ENCODE measurements at places on chromosomes 16 and 17.

GRCh38 chr17:8687737-8688466, 56.7 kb downstream of the CCDC42 start:
- no peak for DNase-seq

DNA sequence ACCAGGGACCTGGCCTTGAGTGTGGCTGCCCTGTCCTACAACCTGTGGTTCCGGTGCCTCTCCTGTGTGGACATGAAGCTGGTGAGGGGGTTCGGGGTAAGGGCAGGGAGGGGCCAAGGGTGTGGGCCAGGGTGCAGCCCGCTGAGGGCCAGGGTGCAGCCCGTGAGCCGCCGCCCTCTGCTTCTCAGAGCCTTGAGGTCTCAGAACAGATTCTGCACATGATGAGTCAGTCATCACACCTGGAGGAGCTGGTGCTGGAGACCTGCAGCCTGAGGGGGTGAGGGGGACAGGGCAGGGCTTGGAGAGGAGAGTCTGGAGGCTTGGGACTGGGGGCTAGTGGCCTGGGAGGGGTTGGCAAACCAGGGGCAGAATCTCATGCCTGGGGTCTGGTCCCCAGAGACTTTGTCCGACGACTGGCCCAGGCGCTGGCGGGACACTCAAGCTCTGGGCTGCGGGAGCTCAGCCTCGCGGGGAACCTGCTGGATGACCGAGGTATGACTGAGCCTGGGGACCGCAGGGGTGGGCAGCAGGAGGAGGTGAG, 2.2 kb downstream of the CARMIL2 start:
- DNase-seq = no peak

DNA sequence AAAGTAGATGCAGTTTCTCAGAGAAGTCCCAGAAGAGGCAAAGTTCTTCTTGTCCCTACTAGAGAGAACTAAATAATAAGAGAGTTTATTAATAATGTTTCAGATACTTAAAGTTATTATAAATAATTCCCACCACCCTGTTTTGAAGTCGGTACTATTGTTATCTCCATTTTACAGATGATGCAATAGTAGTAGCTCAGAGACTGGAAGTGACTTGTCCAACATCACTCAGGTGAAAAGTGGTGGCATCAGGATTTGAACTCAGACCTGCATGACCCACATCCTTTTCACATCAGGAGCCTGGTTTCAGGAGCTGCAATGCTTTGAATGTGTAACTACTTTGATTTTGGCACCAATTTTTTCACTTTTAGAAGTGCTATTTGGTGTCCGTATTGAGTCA, 52.7 kb downstream of the GPR139 start:
- DNase-seq = no peak

GRCh38 chr17:34478244-34478643, 101.1 kb upstream of the TMEM132E start:
- no peak for DNase-seq

GRCh38 chr17:43755389-43755875, 3.2 kb downstream of the SOST start:
- DNase-seq = peak; percentile 55

GRCh38 chr17:14752011-14752410, 451.1 kb downstream of the HS3ST3B1 start:
- no peak for DNase-seq

DNA sequence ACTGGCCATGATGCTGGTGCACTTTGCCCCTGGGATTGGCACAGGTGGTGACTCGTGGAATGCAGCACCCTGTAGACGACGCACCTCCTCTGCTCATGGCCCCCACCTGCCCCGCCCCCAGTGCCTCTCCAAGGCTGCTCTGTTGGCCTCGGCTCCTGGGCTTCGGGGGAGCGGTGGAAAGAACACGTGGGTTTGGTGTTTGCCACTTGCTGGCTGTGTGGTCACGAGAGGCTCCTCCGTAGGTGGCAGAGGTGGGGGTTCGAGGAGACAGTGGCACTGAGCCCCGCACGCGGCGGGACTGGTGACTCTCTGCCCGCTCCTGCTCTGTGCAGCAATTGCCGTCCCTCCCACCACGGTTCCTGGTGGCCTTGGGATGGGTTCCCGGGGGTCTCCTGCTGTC, 82.8 kb upstream of the ZNF750 start:
- no peak for DNase-seq

DNA sequence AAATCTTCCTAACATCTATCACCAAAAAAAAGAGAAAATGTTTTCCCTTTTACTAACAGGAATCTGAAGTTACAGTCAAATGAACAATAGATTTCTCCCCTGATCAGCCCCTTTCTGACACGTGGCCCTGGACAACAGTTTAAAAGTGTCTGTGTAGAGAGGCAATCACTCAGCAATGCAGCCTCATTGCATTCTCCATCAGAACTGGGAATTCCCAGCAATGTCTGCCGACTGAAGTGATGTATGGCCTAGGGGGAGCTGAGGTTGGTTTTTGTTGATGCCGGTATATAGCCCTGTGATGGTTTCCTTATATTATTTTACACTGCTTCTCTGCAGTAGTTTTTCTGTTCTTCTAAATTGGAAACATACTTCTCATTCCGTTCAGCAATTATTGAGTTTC, 904.3 kb upstream of the CDH8 start:
- DNase-seq = no peak

GRCh38 chr16:8047736-8048135, 542.6 kb downstream of the TMEM114 start:
- no peak for DNase-seq

GRCh38 chr17:12877953-12878669, 88.8 kb downstream of the ARHGAP44 start:
- no peak for DNase-seq

DNA sequence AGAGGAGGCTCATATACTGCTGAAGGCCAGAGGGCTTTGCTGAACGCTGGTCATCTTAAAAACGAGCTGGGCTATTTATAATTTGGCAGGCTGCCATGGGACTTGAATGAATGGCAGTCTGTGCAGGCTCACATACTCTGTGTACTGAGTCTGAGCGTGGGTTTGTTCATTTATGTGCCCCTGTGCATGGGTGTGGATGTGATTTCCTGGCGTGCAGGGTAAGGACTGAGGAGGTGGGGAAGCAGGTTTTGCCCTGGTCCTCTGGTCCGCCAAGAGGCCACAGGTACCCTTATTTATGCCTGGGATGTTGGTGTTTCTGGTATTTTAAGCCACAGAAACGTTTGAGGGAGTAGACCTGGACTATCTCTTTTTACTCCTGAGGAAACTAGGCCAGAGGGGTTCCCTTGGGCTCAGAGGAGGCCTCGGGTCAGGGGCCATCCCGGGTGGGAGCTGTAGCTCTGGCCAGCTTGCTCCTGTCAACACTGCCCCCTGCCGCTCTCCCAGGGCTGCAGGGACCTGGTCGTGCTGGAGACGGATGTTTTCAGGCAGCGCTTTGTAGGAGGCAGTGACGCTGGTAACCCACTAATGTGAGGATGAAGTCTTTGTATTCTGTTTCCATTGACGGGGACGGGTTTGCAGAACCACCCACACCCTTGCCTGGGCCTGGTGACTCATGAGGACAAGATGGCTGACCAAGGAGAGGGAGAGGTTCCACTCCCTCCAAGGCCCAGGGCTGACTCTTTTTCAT, 184.4 kb downstream of the MSI2 start:
- DNase-seq = peak; percentile 89

- no peak for DNase-seq
Measured at GRCh38 chr16:80976946-80977345, 29.7 kb downstream of the CMC2 start.

DNA sequence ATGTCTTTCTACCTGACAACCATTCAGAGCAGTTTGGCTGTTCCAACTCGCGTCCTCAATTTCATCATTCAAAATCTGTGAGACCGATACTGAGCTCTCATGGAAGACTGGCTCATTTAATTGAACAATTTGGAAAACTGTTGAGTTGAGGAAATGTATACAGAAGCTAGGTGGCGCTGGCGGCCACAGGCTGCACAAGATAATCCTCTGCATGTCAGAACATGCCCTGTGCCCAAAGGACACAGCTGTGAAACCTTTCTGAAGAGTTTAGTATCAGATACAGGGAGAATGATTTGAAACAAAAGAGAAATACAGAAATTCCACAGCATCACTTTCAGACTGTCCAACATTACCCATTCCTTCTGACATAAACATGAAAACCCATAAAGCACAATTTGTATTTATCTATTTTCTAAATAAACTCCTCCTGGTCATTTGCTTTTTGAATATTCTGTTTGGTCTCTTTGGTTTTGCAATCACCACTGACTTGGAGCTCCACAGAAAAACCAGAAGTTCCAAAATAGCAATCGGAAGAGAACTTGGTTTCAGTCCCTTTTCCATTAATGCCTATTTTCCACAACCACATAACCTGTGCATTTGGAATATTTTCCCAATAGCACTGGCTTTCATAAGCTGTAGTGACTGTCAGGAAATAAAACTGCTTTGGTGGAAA, 192.8 kb downstream of the MAP2K6 start:
- no peak for DNase-seq

DNA sequence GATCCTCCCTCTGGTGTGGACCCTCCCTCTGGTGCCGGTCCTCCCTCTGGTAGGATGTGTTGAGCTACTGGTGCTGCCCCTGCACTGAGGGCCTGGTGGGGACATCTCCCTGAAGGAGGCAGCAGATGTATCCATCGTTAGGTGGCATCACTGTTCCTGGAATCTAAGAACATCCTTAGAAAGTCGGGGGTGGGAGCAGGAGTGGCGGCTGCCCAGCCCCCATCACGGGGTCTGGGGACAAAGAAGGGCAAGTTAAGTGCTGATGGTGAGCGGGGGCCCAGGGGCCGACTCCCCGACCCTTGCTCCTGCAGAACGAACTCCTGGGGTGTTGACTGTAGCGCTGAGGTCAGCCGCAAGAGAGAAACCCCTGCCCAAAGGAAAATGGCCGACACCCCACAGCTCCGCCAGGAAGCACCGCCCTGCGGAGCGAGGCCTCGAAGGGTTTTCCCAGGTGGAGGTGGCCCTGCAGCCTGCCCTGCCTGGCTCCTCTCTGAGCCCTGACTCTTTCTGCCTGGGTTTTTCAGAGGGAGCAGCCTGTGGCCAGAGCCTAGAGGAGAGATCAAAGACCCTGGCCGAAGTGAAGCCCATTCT, 5.5 kb downstream of the CTU2 start:
- no peak for DNase-seq

DNA sequence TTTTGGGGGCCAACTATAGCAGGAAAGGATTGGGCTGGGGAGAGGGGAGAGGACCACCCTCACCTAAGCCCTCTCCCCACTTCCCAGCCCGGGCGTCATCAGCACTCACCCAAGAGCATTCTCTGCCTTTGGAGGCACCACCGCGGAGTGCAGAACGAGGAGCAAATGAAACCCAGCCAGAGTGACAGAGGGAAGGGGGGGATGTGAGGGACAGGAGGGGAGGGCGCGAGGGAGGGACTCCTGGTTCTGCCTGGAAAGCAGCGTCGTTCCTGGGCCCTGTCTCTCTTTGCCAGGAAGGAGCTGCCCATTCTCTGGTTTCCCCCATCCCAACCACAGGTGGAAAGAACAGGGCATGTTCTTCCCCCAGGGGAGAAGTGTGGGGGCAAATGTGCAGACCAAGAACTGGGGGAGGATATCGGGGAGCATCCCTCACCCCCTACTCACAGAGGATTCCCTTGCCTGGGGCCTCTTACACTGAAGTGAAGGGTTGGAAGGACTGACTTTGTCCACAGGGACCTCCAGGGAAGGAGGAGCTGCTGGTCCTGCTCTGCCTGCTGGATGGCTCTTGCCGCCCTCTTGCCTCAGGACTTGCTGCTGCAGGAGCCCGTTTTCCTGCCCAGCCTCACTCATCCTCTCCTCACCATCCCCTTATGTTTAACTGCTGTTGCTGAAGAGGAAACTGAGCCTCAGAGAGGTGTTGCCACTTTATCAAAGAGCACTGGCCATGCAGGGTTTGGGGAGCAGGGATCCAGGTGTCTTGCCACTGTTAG, 3.5 kb upstream of the C17orf113 start:
- no peak for DNase-seq

- peak; percentile 26 for DNase-seq
Measured at GRCh38 chr17:49482144-49482817, 12.8 kb upstream of the NGFR start.

DNA sequence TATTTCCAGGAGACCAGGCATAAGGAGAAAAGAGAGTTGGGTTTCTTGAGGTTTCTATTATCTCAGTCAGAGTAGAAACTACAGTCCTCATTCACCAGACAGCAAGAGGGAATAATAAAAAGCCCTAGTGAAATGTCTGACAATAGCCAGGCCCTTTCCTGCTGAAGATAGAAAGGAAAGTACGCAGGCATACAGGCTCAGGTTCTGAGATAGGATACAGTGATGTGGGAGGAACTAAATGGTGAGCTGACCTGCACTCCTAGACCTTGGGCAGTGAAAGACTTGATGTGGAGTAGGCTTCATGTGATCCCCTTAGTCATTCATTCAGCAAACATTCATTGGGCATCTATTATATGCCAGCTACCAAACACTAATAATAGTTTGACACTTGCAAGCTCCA, 14.9 kb downstream of the ZNF821 start:
- no peak for DNase-seq

DNA sequence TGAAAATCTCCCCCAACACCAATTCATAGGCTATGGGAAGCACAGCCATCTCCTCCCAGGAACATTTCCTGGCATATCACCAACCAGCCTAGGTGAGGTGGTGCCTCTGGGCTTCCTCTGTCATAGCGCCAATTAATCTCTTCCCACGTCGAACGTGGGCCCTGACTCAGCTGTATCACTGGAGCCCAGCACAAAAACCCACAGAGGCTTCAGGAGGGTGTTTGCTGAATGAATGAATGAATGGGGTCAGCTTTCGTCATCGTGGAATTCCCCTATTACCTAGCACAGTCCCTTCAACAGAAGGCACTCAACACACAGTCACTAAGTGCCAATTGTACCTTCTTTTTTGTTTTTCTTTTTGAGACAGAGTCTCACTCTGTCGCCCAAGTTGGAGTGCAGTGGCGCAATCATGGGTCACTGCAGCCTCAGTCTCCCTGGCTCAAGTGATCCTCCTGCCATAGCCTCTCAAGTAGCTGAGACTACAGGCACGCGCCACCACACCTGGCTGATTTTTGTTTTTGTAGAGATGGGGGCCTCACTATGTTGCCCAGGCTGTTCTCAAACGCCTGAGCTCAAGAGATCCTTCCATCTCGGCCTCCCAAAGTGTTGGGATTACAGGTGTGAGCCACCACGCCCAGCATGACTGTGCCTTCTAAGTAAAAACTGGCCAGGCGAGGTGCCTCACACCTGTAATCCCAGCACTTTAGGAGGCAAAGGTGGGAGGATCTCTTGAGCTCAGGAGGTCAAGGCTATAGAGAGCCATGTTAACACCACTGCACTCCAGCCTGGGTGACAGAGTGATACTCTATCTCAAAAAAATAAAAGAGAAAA, 4.1 kb downstream of the ZNF688 start:
- no peak for DNase-seq

- peak; percentile 56 for DNase-seq
Measured at GRCh38 chr16:57045694-57046381, 46.5 kb upstream of the CPNE2 start.

DNA sequence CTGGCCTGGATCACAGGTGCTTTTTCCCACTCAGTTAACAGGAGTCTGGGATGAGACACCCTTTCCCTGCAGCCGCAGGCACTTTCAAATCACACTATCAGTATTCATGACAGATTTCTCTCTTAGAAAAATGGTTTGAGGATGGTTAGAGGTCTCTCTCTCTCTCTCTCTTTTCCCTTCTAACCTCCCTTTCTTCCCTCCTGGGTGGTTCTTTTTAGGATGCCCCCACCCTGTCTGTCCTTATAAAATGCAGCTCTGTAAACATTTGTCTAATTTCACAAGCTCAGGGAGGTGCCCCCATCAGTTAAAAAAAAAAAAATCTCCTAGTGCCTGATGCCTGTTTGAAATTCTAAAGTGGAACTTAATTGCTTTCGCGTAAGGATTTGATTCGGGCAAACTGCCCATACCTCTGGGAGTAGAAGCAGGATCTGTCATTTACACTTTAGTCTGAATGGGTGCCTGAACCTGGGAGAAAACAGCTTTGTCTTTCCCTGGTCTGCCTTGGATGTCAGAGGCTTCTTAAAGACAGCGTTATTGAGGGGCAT, 158.8 kb downstream of the CCDC182 start:
- no peak for DNase-seq

Data from hematopoietic multipotent progenitor cell (in vitro differentiated cells).